Stimulated activated CD8-positive, alpha-beta memory T cell treated with anti-CD3 and anti-CD28 coated beads, Interleukin-4, amount 100 ng/mL, for 1 hour (primary cell): ENCODE measurements at places on chromosomes 7 and 10.

GRCh38 chr10:122822973-122823690, 22.5 kb downstream of the CUZD1 start:
- no peak for DNase-seq

GRCh38 chr7:41239596-41239995, 463.3 kb downstream of the INHBA start:
- no peak for DNase-seq

DNA sequence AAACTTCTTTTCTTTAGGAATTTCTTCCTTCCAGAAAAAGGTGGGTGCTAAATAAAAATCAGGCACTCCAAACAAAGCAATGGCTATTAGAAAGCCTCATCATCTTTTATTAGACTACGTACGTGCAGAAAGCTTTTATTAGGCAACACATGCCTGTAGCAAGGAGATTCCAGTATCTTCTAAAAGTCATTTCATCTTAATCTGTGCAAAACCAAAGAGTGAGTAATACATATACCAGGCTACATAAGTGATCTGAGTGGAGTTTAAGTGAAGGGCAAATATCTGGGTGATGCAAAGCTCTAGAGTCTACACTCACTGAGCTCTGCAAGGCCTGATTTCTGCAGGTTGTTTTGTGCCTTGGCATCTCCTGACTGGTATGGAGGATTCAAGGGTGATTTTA, 231.7 kb downstream of the ELMO1 start:
- DNase-seq = no peak

GRCh38 chr10:7412237-7412927, 1.5 kb upstream of the SFMBT2 start:
- no peak for DNase-seq

DNA sequence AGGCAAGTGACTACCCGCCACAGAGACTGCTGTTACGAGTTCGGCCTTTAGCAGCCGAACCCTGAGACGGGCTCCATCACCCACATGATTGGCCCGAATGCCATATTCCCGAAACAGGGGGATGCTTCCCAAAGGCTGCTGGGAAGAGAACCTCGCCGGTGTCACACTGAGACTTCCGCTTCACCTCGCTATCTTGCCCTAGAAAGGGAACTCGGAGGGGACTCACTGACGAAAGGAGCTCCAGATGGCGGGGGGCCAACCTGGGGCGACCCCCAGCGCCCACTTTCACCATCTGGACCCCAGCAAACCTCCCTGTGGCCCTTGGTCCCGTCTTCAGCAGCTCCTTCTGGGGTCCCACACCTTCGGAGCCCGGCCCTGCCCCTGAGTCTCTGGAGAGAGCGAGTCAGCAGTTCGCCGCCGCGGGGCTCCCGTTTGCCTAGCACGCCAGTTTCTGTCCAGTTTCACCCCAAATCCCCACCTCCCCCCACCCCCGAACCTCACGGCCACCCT, 529 bp downstream of the HPS1 start:
- DNase-seq = no peak

DNA sequence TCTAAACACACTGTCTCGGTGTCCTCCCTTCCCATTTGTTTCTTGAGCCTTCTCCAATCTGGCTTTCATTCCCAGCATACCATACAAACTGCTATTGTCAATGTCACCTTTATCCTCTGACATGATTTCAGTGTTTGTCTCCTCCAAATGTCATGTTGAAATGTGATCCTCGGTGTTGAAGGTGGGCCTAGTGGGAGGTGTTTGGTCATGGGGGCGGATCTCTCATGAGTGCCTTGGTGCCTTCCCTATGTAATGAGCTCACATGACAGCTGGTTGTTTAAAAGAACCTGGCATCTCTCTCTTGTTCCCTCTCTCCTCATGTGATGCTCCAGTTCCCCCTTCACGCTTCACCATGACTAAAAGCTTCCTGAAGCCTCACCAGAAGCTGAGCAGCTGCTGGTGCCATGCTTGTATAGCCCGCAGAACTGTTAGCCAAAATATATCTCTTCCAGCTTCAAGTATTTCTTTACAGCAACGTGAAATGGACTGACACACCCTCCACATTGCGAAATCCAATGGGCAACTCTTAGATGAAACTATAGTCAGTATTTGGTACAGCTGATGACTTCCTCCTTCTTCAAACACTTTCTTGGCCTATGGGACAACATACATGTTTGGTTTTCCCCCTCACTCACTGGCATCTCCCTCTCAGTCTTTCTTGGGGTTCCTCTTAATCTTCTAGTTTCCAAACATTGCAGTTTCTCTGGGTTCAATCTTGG, 27.8 kb downstream of the RNLS start:
- no peak for DNase-seq

GRCh38 chr7:93298671-93299070, 66.5 kb downstream of the VPS50 start:
- no peak for DNase-seq

GRCh38 chr10:34647160-34647559, 167.9 kb downstream of the PARD3 start:
- DNase-seq = no peak

DNA sequence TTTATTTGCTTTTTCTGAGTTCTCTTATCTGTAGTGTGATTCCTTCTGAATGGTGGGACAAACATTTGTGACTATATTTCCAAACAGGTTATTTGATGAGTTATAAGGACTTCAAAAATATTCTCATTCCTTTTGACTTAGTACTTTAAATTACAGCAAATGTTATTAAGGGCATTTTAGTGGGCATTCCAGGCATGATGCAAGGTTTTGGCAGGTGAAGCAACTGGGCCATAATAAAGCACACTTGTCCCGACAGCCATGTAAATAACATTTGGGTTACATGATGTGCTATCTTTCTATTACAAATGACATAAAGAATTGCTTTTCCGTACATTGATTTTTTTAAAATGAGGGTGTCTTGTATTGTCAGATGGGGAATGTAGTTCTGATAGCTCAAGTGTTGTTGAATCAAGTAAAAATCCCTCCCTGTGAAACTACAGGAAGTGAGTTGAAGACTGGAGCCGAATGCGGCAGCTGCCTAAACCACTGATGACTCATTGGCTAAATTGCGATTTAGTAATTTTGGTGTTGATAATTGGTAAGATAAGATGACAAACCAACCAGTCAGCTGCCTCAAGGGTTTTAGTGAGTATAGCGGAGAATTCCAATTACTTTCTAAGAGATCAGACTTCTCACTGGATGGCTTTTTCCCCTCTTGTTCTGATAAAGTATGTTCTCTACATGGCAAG, 231.3 kb upstream of the NPY start:
- DNase-seq = no peak

DNA sequence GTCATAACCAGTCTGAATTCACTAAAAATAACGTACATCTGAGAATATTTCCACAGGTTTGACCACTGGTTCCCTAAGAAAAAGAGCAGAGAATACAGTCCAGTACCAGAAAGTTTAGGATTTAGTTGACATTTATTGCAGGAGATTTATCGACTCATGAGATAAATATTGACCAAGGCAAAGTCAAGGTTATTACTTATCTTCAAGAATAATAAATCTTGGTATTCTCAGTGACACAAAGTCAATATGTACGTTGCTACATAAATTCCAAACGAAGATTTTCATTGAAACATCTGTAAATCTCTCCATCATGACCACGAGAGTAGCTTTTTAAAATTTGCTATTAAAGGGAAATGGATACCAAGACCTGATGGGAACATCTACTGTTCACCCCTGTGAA, 39.4 kb upstream of the GRB10 start:
- DNase-seq = no peak

GRCh38 chr7:74002474-74003017, 25.4 kb upstream of the ELN start:
- DNase-seq = no peak
